ENCODE measurements at places on chromosomes 6 and 20. TPM values are rescaled to one million over a fixed set of nuclear protein-coding genes. Genes with fewer than 3 reads are reported as not detected.

The TENT5A gene
- 2.2 TPM for total RNA-seq

The DDO gene
- total RNA-seq = not detected

The SRMS gene
- not detected for total RNA-seq

The RSPO4 gene
- not detected for total RNA-seq

The GJA1 gene
- 17.5 TPM for total RNA-seq

The GNRH2 gene
- 2.2 TPM for total RNA-seq

The ZSCAN31 gene
- 16.0 TPM for total RNA-seq

The POPDC3 gene
- total RNA-seq = 0.94 TPM

The THBD gene
- total RNA-seq = 0.63 TPM

The IMPG1 gene
- total RNA-seq = not detected

The NKAPL gene
- total RNA-seq = 5.0 TPM

The MED20 gene
- 21.0 TPM for total RNA-seq

The PTPRT gene
- total RNA-seq = 23.2 TPM

The FAM229B gene
- total RNA-seq = 24.1 TPM

The CST7 gene
- total RNA-seq = not detected

The SAPCD1 gene
- total RNA-seq = 1.3 TPM

The IDH3B gene
- total RNA-seq = 64.2 TPM

The GABRR2 gene
- 0.63 TPM for total RNA-seq

The EBF4 gene
- total RNA-seq = 24.1 TPM

The SSTR4 gene
- total RNA-seq = not detected

The SIGLEC1 gene
- not detected for total RNA-seq

The HLA-DQA1 gene
- not detected for total RNA-seq

The GTSF1L gene
- total RNA-seq = not detected

The RAB44 gene
- not detected for total RNA-seq

The DPM1 gene
- total RNA-seq = 30.4 TPM

The SLC25A27 gene
- 57.6 TPM for total RNA-seq

The FAM217A gene
- not detected for total RNA-seq

The TMEM151B gene
- total RNA-seq = 63.2 TPM

The DOK5 gene
- total RNA-seq = 259 TPM

The ADAM33 gene
- 3.8 TPM for total RNA-seq

The REPS1 gene
- total RNA-seq = 137 TPM

The ARMH2 gene
- not detected for total RNA-seq

The PROKR2 gene
- 44.8 TPM for total RNA-seq

The EEF1A1 gene
- 10,580 TPM for total RNA-seq

The WFDC12 gene
- not detected for total RNA-seq

The OTOR gene
- 1.9 TPM for total RNA-seq

The AHCY gene
- total RNA-seq = 45.7 TPM

The TBC1D32 gene
- total RNA-seq = 73.9 TPM

The NFATC2 gene
- total RNA-seq = 0.63 TPM

The BPIFA1 gene
- total RNA-seq = not detected

The AVP gene
- not detected for total RNA-seq

The TFAP2A gene
- not detected for total RNA-seq

The TNFRSF21 gene
- 41.9 TPM for total RNA-seq

The SMIM28 gene
- total RNA-seq = not detected

The TNF gene
- total RNA-seq = not detected

The CALHM6 gene
- total RNA-seq = not detected

The DUSP22 gene
- 36.6 TPM for total RNA-seq

The BFSP1 gene
- 0.31 TPM for total RNA-seq

The FIG4 gene
- total RNA-seq = 49.8 TPM

The ATXN1 gene
- 202 TPM for total RNA-seq

The MAFB gene
- 9.4 TPM for total RNA-seq

The ZNF391 gene
- 5.3 TPM for total RNA-seq

The BPIFB4 gene
- total RNA-seq = not detected

All from parietal lobe (tissue), 2 donors.